ENCODE measurements at places on chromosomes 16 and 17.

DNA sequence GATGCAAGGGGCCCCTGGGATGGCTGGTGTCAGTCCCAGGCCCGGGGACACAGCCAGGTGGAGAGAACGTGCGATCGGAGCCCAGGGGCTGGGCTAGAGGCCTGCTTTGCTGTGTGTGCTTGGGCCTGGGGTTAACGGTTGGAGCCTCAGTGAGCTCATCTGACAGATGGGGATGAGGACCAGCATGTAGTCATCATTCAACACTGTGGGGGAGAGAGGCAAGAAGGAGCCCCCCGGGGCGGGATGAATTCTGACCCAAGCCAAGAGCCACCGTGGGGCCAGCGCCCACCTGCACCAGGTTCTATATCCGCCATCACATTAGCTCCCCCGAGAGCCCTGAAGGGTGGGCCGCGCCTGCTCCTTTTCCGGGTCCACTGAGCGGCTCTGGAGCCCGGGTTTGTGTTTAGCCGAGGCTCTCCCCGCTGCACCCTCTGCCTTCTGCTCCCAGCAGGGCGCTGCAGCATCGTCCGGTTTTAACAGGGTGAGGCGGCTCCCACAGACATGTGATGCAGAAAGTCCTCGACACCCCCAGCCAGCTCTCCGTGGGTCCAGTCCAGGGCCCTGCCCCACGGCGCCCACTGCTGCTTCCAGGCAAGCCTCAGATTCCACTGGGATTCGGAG lies 365.7 kb downstream of the SEC14L1 start:
- DNase-seq = no peak

DNA sequence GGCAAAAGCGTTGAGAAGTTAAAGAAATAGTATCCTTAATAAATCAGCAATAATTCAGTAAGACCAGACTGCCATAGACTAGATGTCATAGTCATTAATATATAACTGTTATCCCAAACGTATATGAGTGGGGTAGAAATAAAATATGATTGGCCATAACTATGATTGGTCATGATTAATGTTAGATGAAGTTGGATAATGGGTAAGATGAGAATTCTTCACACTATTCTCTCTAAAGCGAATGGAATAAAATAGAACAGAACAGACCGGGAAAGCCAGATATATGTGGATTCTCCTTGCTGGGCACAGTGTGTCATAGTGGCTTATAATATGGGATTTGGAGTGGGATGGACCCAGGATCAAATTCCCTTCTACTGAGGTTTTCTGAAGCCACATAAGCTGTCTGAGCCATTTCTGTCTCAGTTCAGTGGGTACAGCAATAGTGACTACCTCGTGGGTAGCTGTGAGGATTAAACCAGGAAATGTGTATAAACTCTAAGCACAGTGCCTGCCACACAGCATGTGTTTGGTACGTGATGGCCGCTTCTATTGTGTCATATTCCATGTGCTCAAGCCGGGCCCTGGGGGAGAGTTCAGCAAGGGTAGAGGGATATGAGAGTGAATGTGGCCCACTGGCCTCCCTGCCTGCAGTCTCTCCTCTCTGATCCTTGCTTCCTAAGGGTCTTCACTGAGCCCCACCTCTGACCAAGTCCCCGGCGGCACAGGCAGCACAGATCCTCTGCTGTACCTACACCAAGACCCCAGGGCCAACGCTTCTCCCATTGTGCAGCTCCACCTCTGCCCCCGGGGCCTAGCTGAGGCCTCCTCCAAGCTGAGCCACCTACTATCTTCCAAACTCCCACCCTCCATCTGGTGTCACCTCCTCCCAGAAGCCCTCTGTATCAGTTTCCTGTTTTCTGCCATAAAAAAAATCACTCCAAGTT lies 3.7 kb downstream of the CETP start:
- no peak for DNase-seq

DNA sequence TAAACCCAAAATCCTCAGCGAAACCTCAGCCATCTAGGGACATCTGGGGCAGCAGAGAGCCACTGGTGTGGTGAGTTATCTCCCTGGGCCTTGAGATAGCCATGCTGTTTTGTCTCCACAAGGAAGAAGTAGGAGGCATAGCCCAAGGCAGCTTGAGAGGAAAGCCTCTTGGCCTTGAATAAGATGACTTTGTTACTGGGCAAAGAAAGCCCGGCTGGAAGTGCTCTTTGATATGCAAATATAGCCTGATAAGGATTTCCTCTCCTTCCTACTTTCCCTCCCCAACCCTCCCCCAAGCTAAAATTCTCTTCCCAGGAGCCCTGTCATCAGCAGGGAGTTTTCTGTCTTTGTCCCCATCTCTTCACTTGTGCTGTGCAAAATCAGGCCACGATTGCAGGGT lies 694.4 kb downstream of the MAF start:
- no peak for DNase-seq

DNA sequence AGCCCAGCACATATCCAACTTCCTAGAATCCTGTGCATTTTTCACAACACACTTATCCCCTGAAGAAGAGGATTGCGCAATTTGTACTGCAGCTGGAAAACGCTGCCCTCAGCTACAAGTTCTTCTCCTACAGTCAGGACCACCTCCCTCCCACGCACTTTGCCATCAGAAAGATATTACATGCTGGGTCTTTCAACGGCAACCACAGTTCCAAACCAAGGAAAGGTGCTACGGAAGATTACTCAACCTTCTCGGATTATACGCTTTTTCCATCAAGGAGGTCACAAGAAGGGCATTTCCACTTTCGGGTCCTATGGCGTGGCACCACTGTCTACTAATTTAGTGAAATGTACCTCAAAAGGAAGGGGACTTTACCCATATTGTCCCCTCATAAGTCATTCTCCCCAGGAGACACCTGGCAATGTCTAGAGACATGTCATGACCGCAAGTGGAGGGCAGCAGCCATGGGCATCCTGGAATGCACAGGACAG lies 35.2 kb downstream of the USP7 start:
- DNase-seq = no peak

- peak; percentile 88 for DNase-seq
Measured at GRCh38 chr16:30409125-30410060, 2.0 kb downstream of the ZNF771 start.

DNA sequence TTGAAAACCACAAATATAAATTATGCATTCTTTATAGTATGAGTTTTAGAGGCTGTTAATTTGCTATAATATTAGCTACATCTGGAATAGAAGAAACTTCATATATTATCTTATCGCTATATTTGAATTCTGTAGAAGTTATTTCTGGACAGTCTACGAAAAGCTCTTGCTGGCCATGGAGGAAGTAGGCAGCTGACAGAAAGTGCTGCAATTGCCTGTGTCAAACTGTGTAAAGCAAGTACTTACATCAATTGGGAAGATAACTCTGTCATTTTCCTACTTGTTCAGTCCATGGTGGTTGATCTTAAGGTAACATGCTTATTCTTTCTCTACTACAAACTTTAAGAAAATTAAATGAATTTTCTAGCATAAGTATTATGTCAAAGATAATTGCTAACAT lies 96.8 kb downstream of the OMG start:
- no peak for DNase-seq

- no peak for DNase-seq
Measured at GRCh38 chr17:78400581-78401240, 22.3 kb downstream of the PGS1 start.

GRCh38 chr16:75745823-75746222 lies 19.5 kb upstream of the CPHXL start:
- DNase-seq = no peak

- no peak for DNase-seq
Measured at GRCh38 chr17:1890758-1891450, 61.1 kb downstream of the RPA1 start.

GRCh38 chr16:4360538-4361021 lies 9.5 kb upstream of the PAM16 start:
- no peak for DNase-seq

GRCh38 chr17:964876-965275 lies 14.7 kb downstream of the NXN start:
- no peak for DNase-seq

DNA sequence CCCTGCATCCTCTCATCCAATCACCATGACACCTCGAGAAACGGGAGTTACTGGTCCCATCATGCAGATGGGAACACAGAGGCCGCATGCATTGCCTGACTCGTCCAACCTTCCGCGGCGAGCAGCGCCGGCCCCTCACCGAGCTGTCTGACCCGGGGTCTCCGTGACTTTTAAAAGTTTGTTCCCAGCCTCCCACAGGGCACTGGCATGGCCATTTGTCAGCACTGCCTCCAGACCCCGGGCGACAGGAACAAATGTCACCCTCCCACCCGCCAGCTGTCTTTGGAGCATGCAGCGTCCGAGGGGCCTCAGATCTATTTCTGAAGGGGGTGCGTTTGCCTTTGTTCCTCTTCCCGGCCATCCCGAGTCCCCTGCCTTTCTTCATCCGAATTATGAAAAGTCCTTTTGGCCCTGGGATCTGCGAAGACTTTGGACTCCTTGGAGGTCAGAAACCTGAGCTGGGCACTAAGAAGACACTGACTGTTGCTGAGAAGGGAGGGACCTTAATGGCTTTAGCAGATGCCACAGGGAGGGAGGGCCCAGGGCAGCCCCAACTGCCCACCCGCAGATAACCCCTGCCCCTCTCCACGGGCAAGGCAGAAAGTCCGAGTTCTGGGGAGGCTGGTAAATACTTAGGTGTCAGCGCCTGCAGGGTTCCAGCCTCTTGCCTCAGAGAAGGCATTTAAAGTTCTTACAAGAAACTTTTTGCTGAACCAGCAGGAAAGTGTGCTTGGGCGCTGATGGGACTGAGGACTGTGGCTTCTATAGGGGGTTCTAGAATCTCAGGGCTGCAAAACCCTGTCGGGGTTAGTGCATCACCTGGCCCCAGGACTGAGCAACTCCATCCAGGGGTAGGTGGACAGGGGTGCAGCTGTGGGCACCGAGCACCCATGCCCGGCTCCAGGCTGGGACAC lies 348.1 kb downstream of the FOXL1 start:
- DNase-seq = no peak

- no peak for DNase-seq
Measured at GRCh38 chr17:74430706-74431567, 951 bp upstream of the GPRC5C start.

GRCh38 chr16:11253995-11254912 lies 1.8 kb downstream of the SOCS1 start:
- DNase-seq = peak; percentile 50

DNA sequence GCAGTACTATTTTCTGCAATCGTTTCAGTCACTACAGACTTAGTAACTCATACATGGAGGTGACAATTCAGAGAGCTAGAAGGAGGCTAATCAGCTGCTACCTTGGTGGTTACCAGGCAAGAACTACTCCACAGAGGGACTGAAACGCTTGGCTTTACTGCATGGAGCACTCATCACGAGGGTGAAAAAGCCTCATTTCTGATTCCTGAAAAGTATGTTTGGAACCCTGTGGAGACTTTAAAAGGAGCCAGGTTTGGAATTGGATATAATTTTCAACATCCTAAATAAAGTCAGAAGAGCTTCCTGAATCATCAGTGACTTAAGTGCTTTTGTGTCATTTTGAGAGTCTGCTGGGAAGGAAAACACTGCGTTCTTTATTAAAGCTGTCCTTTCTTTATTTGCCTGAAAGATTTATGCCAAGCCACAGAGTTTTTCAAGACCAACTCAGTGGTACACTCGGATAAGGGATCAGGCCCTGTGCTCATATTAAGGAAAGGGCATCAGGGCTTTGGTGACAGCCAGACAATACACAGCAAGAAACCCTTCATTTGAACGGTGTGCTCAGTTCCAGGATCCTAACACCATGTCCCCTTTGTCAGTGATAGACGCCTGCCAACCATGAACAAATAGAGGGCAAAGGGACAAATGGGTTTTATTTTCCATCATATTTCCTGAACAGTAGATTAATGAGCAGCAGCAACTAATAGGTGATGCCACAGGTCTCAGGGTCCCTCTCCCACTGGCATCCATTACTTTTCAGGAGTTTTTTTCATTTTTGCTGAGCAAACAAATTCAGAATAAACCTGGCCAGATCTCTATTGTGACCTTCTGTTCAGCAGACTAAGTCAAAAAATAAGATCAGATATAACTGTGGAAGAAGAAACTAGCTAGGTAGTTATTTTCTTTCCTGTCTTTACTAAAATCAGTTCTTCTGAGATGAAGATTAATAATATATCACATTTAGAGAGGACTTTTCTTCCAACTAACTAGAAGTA lies 80.5 kb upstream of the CLEC18B start:
- no peak for DNase-seq

DNA sequence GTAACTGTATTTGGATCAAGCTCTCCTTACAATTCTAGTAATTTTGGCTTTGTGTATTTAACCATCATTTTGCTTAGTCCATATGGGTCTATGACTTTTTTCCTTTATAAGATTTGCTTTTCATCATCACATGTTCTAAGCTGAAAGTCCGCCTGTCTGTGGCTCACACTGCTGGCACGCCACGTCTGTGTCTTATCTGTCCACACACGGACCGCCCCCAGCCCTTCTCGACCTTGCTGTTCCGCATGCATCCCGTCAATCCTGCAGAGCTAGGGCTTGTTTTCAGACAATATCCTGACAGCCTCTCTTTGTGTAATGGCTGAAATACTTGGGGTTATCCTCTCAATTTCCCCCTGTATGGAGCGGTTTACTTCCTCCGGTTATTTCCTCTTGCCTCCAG lies 8.4 kb upstream of the ALDH3A1 start:
- DNase-seq = no peak

- no peak for DNase-seq
Measured at GRCh38 chr17:13599864-13600263, 1.9 kb downstream of the HS3ST3A1 start.

DNA sequence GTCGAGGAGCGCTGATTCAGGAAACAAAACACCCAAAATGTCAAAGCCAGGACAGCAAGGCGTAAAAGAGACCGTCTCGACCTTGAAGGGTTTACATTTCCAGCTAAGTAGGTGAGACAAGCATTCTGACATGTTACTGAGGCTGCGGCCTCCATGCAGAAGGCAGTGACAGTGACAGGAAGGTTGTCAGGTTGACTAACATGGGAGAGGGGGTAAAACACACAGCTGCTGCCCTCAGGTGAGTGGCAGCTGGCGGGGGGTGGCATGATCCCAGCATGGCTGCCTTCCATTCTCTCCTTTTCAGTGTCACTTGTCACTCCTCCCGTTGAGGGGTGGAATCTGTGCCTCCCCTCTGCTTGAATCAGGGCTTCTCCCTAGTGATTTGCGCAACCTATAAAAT lies 31.9 kb upstream of the CRHR1 start:
- no peak for DNase-seq

DNA sequence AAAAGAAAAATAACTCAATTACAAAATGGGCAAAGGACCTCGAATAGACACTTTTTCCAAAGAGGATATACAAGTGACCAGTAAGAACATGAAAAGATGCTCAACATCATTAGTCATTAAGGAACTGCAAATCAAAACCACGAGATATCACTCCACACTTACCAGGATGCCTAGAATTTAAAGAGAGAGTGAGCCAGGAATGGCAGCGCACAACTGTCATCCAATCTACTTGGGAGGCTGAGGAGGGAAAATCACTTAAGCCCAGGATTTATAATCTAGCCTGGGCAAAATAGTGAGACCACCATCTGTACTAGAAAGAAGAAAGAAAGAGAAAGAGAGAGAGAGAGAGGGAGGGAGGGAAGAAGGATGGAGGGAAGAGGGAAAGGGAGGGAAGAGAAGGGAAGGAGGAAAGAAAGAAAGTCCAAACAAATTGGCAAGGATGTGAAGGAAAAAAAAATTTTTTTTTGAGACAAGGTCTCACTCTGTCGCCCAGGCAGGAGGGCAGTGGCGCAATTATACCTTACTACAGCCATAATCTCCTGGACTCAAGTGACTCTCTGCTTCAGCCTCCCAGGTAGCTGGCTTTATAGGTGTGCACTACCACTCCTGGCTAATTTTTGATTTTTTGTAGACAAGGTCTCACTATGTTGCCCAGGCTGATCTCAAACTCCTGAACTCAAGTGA lies 22.6 kb downstream of the TBX2 start:
- DNase-seq = no peak

Data from germinal center (tissue), 1 donor.